Suprapubic skin (tissue), 4 donors: ENCODE measurements at places on chromosomes 5 and 9. TPM values are rescaled to one million over a fixed set of nuclear protein-coding genes. Genes with fewer than 3 reads are reported as not detected.

- DNase-seq, result no peak
Measured at GRCh38 chr5:131514316-131515283, 120.4 kb downstream of the RAPGEF6 start.

Gene BHMT
- not detected for total RNA-seq

Gene IFNE
- total RNA-seq, result not detected

DNA sequence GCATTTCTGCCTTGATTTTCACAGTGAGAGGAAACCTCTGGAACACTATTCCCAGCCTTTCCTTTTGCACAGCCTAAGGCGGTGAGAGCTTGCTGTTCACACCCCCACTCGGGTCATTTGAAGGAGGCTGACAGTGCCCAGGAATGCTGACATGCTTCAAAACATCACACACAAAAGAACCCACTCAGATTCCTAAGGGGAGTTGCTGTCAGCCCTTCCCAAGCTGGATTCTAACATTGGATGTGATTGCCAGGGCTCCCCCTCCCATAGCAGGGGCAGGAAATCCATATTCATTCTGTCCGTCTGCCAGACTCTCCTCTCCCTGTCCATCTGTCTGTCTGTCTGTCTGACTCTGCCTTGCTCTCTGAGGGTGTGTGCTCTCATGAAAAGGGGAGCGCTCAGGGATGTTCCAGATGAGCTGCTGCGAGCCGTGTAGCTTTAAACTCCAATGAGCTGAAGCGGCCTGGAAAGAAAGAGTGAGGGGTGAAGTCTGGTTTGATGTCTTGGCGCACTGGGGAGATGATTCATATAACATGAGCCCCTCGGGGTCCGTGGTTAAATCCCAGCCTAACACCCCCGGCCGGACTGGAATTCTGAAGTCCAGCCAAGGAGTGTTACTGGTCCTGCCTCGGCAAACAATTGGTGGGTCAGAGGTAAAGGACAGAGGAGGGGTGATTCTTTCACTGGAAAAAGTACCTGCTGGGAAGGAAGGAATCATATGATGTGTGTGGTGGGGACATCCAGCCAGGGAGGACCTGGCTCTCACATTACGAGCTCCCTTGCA lies 517.0 kb downstream of the CCDC171 start:
- DNase-seq, result no peak

- DNase-seq, result no peak
Measured at GRCh38 chr9:91903126-91903911, 46.7 kb downstream of the ROR2 start.

GRCh38 chr5:1768283-1769000 lies 31.2 kb downstream of the MRPL36 start:
- peak; percentile 58 for DNase-seq

Gene ADCY2
- 10.1 TPM for total RNA-seq

Gene TMEM38B
- total RNA-seq, result 7.4 TPM

DNA sequence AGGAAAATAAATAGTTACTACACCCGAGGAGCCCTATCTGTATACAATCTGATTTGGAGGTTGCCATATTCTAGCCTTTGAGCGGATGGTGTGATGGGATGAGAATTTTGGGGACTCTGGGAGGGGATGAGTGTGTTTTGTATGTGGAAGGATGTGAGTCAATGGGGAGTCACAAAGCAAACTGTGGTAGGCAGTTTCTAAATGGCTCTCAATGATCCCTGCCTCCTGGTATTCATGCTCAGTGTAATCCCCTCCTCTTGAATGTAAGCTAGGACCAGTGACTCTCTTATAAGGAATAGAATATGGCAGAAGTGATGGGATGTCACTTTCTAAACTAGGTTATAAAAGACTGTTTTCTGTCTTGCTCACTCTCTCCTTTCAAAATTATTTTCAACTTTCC lies 205.7 kb upstream of the RIOK2 start:
- no peak for DNase-seq

GRCh38 chr5:171927345-171927941 lies 79.0 kb downstream of the FBXW11 start:
- no peak for DNase-seq

DNA sequence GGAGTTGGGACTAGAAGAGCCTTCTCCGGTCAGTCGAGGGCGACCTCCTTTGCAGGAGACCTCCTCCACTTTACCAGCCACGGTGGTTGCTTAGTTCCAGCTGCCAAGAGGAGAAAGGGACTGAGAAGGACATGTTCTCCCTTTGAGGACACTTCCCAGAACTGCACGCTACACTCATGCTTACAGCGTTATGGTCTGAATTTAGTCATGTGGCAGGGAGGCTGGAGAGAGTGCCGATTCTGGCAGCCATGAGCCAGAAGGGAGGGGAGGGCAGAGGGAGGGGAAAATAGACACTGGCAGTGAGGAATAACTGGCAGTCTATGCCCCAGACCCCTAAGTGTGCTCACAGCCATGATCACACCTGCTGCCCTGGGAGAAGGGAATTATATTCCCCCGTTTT lies 47.8 kb downstream of the TSPAN17 start:
- DNase-seq, result no peak

Gene PSAT1
- total RNA-seq, result 59.6 TPM

Gene SLC46A2
- 65.2 TPM for total RNA-seq

DNA sequence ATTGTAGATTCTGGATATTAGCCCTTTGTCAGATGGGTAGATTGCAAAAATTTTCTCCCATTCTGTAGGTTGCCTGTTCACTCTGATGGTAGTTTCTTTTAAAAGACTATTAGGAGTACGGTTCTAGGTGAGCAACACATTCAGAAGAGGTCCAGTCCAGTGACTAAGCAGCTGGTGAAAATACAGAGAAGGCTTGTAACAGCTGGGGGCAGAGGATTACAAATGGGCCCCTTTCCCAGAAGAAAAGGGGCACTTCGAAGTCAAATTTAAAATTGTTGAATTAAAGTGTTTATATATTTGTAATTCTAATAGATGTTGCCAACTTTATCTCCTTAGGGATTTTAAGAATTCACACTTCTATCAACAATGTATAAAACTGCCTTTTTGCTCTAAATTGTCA lies 720.5 kb downstream of the TLE4 start:
- DNase-seq, result no peak

Gene ZNF169
- total RNA-seq, result 24.4 TPM

Gene PCDHA2
- total RNA-seq, result not detected

DNA sequence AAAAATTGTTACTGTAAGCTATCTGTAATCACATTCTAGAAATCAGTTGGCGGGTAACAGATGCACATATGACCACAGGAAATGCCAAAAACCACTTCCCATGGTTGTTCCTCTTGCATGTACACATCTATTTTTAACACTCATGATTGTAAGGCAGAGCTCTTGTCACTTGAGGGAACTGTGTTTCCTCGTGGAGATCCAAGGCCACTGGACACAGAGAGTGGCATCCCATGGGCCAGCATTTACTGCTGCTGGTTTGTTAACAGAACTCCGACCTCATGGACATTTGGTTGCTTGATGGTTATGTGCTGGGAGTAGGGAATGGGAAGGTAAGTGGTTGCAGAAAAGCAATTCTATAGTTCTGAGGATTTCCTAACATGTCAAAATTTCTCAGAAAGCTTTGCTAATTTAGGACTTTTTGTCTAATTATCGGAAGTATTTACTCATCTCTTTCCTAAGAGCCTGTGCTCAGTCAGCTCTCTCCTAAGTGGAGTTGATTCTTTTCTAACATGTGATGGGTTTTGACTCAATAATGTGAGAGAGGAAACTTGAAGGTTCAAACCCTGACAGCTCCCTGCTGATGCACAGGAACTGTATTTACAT lies 202.0 kb upstream of the NR3C1 start:
- DNase-seq, result no peak

DNA sequence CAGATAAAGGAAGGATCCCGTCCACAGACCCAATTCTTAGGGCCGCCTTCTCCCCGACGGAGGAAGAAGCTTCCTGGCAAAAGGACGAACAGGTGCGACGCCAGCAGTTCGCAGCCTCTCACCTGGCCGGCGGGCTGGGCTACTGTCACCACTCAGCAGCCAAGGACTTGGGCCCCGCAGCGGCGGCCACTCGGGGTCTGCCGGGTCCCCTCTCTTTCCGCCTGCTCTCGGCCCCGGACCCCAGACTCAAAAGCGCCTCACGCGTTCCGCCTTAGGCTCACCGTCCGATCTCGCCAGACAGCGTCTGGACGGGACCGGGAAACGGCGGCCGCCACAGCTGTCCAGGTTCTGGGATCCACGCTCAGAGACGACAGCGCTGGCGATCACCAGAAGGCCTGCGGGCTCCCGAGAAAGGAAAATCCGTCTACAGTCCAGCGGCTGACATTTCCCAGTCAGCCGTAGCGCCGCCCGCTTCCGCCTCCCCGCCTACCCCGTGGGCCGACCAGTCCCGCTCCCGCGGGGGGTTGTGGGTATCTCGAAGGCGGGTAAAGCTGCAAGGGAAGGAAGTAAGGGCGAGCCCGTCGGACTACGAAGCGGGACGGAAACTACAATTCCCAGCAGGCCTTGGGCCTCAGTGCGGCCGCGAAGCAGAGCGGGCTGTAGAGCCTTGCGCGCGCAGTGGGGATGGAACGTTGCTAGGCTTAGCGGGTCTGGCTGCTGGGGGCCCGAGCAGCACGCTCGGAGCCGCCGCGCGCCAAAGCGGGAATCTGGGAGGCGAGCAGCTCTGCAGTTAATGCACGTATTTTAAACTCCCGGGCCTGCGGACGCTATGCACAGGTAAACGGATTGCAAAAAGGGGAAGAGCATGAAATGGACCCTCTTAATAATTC lies at the start of the genes LMBRD2 and SKP2:
LMBRD2 (minus strand) TSS at position 454 of the 890 bp plus-strand sequence. CDS start 8,538 bp downstream, outside the sequence.
SKP2 (plus strand) TSS at position 678 of the 890 bp plus-strand sequence; CDS start at position 830, 152 bp downstream.
- DNase-seq, result peak; percentile 96

GRCh38 chr5:151104795-151105194 lies 24.0 kb upstream of the TNIP1 start:
- DNase-seq, result peak; percentile 87

Gene MLANA
- total RNA-seq, result 46.7 TPM

Gene CNTNAP3
- total RNA-seq, result 23.9 TPM

DNA sequence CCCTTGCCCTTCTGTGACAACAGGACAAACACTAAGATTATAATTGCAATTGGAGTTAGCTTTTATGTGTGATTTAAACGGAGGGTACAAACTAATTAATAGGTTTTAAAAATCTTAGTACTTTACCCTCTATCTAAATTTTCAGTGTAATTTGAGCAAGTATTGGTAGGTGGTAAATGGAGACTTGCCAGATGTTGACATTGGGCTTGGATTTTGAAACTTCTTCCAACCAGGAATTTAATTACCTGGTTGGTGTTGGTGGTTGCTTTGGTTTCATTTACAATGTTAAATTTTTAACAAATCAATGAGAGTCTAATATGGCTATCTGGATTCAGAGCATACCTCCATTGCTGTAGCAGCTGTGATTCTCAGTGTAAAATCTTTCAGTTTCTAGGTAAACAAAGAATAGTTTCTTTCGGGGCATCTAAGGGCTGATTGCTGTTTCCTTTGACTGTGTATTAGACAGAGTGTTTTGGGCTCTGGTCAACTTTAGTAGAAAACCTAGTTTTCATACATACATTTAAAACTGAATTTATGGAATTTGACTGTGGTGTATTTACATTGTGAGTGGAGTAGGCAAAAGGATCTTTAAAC lies 1.9 kb downstream of the DAPK1 start:
- DNase-seq, result no peak

Gene TBC1D9B
- 124 TPM for total RNA-seq

Gene OTP
- total RNA-seq, result not detected

Gene FCN1
- total RNA-seq, result 0.16 TPM

Gene SLCO6A1
- not detected for total RNA-seq

DNA sequence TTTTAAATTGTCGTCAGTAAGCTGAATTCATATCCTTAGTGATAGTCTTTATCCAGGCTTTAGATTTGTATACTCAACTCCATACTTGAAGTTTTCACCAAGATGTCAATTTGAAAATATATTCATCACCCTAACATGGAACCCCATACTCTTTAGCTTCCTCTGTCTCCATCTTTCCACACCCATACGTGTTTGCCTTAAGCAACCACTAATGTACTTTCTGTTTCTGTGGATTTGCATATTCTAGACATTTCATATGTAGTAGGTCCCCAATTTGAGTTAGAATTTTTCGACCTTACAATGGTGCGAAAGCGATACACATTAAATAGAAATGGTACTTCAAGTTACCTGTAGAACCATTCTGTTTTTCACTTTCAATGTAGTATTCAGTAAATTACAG lies 65.2 kb downstream of the NSD1 start:
- no peak for DNase-seq

DNA sequence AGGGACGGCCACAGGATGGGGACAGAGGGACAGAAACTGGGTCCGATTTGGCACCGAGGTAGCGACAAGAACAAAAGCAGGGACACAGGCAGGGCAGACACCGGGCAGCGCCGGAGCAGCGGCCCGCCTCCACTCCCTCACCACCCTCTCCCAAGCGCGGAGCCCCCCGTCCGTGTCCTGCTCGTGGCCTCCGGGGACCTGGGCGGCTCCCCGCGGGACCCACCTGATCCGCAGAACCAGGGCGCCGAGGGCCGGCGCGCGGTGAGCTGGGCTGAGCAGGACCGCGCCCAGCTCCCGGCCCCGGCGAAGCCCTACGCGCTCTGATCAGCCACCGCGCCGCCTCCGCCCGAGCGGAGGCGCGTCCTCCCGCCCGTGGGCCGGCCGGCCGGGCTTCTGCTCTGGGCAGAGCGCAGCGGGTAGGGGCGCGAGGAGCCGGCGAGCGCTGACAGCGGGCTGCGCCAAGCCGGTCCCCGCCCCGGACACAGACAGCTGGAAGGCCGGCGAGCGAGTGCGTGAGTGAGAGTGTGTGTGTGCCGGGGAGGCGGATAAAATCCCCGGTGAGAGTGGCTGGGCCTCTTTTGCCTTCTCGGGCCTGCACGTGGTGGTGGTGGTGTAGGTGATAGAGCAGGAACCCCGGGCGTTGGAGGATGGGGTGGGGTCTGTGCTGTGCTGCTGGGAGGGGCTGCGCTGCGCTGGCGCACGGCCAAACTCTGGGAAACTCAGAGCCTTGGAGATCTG lies at the start of gene GGTA1:
GGTA1 (minus strand) TSS at position 418 of the 738 bp plus-strand sequence. CDS start 31,922 bp downstream, outside the sequence.
- peak; percentile 74 for DNase-seq
